ENCODE measurements at places on chromosomes 5 and 9.

GRCh38 chr9:123391946-123392345 lies 35.9 kb downstream of the CRB2 start:
- DNase-seq: no peak

DNA sequence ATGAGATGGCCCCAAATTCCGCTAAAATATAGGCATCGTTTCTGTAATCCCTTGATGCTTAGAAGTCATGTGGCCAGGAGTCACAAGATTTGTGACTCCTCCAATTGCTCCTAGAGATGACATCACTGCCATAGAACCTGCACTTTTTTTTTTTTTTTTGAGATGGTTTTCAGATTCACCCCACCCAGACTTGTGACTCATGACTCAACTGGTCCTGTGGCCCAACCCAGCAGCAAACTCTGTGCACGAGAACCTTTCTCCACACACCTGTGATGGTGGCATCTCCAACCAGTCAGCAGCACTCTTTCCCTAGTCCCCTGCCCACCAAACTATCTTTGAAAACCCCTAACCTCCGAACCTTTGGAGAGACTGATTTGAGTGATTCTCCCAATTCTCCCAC lies 414.0 kb downstream of the MED10 start:
- no peak for DNase-seq

DNA sequence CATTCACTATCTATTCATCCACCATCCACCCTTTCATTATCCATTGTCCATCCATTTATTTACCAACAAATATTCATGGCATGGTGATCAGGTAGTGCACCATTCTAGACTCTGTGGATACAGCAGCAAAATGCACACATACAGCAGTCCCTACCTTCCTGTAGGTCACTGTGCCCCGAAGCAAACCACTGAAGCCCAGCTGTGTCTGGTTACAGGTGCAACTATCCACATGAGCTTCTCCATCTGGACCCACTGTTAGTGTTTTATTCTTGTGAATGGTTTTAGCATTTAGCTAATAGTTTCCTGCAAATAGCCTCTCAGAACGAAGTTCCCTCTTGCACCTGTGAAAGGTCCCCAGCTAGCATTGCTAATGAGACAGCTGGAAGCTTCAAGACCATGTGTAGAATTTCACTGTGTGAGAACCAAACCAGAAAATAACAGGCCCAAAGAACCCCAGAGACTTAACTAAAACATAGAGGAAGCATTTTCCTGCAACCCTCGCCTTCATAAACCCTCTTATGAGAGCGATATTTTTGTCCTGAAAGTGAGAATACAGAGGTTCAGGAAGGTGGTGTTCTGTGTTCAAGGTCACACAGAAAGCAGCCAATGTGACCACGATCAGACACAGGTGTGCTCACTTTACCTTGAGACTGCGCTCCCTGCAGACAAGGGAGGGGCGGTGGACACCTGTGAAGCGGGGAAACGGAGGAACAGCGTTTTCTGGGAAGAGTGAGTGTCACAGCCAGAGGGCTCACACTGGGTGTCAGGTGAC lies 18.5 kb downstream of the PAEP start:
- DNase-seq: no peak

GRCh38 chr5:32740651-32741050 lies 29.5 kb downstream of the NPR3 start:
- DNase-seq: no peak

DNA sequence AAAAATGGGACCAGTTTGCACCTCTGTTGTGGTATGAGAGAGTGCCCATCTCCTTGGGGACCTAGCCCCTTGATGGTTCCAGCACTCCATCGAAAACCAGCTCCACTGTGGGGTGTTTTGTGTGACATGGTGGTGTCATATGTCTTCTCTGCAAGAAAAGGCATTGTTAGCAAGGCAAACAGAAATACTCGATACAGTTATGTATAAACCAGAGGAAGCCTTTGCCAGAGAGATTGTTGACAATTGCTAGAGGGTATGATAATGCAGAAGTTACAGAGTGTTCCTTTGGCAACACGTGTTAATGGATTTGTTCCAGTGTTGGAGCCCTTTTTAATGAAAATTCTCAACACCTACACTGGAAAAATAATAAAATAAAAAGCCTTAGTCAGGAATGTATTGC lies 270.4 kb upstream of the DMRT1 start:
- no peak for DNase-seq

DNA sequence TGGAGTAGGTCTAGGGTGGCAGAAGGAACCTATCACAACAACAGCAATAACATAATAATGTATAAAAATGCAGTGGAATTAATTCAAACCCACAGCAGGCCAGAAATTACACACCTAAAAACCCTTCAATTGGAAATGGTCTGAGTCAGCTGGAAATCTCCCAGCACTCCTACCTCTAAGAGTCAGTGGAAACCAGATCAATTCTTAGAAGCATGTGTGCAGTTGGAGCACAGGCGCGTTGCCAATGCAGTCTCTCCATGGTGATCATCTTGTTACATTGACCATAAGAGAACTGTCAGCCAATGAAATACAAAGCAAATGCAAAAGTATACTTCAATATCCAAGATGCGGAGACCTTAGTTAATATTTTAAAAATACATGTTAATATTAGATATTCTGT lies 15.1 kb upstream of the CSNK1G3 start:
- no peak for DNase-seq

Data from upper lobe of left lung (tissue), 6 donors.